ENCODE measurements at places on chromosomes 12 and 14.
A peak's percentile ranks its signal among the peaks of the same experiment; 100 is the strongest.

GRCh38 chr12:214003-214741 is at the start of gene SLC6A12:
SLC6A12 (minus strand) TSS chr12:214157; CDS start chr12:209986, 4,171 bp downstream.
- no peak for DNase-seq

DNA sequence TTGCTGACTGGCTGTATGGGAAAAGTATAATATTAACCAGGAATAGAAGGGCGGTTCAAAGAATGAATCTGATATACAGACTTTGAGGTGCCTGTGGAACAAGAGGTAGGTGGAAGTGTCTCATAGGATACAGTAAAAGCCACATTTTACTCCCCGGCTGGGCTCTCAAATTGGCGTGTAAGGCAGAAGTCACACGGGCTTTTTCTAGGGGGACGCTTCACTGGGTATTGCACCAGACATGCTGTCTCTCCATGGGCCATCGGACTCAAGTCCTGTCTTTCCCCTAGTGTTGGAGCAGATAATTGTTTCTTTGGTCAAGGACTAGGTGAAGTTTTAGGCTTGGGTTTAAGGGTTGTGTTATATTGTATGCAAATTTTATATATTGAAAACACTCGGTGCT is 9.1 kb downstream of the TMCC3 start:
- DNase-seq: no peak

DNA sequence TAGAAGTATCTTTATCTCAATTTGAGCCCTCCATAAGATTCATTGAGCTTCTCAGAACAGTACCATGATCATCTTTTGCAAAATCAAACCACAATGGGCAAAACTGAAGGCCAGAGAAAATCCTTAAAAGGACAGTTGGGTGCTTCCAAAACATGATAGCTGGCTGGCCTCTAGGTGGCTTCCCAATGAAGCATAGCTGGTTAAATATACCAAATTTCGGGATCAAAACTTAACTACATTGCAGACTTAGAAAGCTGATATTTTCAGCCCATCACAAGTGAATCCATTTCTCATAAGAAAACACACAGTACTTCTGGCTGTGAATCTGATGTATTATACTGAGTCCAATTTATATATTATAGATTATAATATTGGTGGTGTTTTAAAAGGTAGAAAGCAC is 15.3 kb upstream of the PIK3C2G start:
- DNase-seq: no peak

- peak; percentile 42 for DNase-seq
These were observed 1.9 kb downstream of the DUSP16 start for GRCh38 chr12:12560587-12561370.

- no peak for DNase-seq
These were observed 100.5 kb upstream of the RFLNA start for GRCh38 chr12:124194264-124194892.

GRCh38 chr14:92945959-92946846 is 23.3 kb downstream of the CHGA start:
- no peak for DNase-seq

DNA sequence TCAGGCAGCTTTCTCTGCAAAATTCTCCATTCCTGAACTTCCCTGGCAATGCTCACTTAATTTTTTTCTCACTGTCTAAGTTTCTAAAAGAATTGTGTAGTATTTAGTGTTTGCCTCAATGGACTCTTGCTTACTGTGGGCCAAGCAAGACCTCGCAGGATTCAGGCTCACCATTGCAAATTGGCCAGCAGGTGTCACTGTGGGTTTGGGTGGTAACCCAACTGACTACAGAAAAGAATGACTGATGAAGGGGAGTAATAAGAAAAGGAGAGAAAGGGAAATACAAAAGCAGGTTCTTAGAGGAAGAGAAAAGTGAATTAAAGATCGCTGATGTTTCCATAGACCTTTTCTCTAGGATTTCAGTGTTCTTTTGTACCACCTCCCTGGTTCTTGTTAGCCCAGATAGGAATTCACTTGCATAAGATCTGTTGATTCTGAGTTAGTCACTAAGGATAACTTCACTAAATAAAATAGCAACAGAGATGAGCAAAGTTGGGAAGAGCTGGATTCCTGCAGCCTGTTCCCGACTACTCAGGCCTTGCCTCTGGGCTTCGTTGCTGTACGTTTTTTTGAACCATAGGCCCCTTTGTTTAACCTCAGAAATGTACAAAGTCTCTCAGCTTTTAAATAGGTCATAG is 386.5 kb upstream of the DDHD1 start:
- peak; percentile 51 for DNase-seq

DNA sequence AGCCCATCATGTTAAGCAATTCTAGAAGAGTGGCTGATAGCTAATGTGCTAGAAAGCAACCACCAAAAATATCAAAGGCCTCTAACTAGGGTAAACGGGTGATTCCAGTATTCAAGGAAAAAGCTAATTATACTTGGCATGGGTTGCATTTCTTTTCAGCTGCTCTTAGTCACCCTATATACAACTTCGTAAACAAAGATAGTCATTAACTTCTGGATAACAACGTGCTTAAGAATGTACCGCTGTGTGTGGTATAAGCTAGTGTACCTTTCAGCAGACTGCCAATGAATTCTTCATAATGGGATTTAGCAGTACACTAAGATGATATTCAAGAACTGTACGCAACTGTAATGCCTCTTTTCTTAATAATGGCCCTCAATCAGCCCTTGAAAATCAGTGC is 42.2 kb upstream of the SLC6A13 start:
- no peak for DNase-seq

All from GM10248 (cell line).